ENCODE measurements at places on chromosomes 7 and 10.
A peak's percentile ranks its signal among the peaks of the same experiment; 100 is the strongest.

DNA sequence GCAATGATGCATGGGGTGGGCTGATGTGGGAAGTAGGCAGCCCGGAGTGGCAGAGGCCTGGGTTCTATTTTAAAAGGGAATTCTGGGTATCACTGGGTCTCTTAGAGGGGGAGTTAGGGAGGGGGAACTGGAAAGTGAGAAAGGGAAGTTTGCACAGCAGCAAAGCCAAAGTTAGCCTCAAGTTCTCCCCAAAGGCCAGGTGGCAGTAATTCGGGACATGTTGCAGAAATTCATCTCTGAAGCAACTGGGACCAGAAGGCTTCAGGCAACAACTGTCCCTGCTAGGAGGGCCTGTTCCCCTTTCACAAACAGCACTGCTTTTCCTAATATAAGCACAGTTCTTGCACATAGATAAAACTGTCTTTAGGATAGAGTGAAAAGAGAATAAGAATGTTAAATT, 67.4 kb downstream of the NOD1 start:
- no peak for DNase-seq

GRCh38 chr10:126504063-126504760, 115.9 kb upstream of the ADAM12 start:
- peak; percentile 15 for DNase-seq

DNA sequence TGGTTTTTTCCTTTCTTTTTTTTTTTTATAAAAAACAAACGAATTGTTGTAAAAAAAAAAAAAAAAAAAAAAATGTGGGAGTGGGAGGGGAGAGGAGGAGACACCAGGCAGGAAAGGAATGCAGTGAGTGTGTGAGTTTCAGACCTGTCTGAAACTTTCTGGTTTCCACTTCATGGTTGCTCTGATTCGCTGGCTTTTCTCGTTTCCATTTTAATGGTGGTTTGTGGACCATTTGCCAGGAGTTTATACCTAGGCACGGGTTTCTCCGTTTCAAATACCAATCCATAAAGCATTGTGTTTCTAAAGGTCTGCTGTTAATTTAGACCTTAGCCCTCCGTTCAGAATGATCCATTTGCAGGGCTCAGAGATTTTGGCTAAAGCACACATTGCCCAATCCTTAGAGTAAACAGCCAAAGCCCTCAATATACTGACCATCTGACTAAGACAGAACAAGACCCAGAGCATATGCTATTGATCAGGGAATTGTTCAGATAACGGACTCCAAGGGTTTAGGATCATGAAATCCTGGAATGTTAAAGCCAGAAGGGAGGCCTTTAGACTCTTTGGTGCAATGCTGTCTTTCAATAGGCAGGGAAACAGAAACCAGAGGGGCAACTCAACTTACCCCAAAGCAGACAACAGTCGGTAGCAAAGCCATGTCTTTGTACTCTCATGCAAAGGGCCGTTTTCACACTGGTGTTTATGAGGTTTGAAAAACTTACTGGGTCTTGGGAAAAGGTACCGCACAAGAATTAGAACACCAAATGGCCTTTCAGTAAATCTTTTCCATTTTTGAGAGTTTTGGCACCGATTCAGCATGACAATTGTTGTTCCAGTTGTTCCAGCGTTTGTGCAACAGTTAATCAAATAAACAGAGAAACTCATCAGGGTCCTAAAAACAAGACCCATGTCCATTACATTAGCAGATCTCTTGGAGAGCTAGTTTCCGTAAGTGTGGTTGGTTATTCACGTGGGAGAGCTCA, 94.3 kb upstream of the AGBL3 start:
- DNase-seq, result no peak

DNA sequence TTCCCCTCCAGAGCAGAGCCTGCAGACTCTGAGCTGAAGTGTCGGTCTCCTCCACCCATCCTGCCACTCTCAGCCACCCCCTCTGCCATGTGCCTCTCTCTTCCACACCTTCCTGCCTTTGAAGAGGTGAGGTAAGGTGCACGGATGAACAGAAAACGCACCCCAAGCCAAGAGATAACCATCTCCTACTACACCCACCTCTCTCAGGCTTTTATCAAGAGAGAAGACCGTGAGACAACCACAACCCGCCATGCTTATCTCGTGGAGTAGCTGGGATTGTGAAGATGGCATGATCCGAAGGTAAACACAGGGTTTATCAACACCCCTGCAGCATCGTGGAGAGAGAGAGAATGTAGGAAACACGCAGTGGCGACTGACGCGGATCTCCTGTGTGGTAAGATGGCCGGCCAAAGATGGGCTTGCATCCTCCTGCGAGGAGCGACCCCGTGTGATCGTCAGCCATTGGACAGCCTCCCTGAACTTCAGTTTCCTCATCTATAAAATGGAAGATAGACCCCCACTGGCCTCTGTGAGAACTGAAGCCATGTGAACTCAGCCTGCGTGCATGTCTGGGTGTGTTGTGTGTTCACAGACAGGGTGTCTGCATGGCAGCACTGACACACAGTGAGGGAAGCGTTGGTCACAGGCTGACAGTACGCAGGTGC, 219.0 kb downstream of the DIP2C start:
- DNase-seq, result no peak

DNA sequence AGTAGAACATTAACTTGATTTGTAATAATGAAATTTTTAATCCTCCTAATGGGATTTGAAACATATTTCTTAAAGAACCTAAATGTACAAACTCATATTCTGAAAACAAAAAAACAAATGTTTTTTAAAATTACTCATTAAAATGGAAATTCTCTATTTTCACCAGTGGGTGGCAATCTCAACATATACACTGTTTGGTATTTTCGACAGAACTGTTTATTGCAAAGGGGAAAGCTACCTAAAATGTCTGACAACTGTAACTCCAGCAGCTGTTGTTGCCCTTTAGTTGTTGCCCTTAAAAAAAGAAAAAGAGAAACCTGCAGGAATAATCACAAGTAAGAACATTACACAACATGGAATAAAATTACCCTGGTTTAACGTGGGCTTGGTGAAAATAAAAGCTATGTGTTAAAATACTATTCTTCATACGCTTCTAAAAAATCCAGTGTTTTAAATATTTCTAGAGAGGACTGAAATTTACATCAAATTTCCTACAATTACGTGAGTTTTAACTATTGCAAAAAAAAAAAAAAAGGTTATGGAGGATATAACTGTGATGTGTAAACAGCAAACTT, 54.5 kb downstream of the COL1A2 start:
- no peak for DNase-seq

GRCh38 chr7:27167916-27168264, 2.6 kb upstream of the HOXA9 start:
- DNase-seq, result no peak

- no peak for DNase-seq
Measured at GRCh38 chr7:157482025-157482424, 145.2 kb downstream of the DNAJB6 start.

- no peak for DNase-seq
Measured at GRCh38 chr7:70693321-70693685, 438.6 kb upstream of the GALNT17 start.

GRCh38 chr10:63456437-63457210, 9.2 kb downstream of the JMJD1C start:
- DNase-seq, result no peak

GRCh38 chr7:88599528-88599927, 160.0 kb upstream of the ZNF804B start:
- DNase-seq, result no peak

DNA sequence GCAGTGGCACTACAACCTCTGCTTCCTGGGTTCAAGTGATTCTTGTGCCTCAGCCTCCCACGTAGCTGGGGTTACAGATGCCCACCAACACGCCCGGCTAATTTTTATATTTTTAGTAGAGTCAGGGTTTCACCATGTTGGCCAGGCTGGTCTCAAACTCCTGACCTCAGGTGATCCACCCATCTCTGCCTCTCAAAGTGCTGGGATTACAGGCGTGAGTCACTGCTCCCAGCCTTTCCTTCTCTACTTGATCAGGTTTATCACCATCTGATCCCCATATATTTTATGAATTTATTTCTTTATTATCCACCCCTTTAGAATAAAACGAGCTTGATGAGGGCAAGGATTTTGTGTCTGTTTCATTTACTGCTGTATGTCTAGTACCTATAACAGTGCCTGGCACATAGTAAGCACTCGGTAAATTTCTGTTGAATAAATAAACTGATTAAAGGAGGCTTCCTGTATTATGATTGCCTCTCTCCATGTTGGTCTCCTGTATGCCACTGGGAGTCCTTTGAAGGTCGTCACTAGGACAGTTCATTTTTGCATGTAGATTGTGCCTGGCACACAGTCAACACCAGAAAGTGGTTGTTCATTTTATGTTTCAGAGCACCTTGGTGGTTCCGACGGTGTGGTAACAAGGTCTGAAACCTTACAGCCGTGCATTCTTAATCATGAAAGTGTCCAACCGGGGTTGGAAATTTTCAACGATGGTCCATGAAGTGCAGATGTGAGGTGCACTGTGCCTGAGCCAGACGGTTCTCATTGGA, 9.6 kb upstream of the EIF3A start:
- no peak for DNase-seq

DNA sequence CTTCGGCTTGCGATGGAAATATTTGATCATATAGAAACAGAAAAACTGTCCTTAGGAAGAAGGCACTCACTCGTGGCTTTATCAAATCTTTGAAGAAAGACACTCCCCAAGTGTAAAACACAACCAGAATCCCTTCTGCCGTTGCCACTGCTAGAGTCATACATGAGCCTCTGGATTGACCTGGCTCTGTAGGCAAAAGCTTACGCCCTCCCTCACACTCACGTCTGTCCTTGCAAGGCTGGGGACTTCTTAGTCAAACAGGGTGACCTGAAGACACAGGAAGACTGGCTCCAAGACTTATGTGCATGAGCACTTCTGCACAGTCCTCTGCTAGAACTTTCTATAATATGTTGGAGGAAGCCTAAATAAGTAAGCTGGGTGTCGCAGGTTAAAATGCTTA, 135.4 kb upstream of the MDFIC start:
- DNase-seq, result no peak

DNA sequence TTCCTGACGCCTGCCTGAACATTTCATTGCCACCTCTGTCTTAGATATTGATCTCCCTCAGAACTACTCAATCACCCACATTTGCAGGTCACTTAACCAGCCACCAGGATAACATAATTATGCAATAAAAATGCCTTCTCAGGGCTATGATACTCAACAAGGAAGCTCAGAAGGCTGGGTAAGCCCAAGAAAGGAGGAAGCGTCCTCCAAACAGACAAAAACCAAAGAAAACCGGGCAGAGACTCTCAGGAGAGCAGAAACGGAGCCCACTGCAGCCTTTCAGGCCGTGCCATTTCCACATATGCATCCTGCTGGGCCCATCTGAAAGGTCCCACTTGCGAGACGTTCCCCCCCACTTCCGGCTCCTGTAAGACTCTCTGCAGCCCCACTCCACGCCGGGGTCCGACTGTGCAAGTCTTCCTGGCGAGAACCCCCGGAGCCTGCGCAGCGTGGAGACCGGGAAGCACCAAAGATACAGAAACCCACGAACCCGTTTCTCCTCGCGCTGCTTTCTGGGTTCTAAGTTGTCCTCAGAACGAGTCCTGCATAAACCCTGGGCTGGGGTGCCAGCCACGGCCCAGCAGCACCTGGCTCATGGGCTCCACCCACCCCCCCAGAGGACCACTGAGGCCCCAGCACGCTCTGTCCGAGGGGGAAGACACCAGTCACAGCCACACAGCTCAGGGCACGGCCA, 83.7 kb downstream of the DIP2C start:
- no peak for DNase-seq

DNA sequence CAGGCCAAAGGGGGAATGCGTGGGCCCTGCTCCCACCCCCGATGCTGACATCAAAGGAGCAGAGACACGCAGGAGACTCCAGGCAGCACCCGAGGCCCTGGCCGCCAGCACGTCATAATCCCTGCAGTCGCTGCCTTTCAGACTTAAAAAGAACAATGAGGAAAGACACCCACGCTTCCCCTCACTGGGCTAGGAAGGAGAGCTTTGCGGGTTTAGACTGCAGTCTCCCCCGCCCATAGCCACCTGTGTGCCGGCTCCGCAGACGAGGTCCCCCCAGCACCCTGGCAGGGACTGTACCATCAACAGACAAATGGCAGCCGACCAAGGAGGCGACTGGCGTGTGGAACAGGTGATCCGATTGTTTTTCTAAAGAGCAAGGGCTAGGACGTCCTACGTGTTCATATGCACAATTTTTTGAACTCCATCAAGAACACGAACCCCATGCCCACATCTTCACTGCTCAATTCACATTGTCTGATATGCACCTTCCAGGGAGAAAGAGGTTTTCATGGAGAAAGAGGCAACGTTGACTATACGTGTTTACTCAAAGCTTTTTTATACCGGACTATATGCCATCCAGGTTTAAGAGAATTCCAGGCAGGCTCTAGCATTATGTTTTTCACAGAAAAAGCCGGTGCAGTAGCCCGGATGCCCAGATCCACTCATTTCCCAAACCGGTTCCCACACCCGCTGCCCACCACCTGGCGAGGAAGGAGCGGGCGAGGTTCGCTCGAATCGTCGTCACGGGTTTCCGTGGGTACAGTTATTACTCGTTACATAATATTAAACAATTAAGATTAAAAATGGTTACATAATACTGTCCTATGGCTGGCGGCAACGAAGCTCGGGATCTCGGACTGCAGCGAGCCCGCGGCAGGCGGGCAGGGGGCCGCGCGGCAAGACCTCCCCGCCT, 1.1 kb downstream of the GRB10 start:
- no peak for DNase-seq

DNA sequence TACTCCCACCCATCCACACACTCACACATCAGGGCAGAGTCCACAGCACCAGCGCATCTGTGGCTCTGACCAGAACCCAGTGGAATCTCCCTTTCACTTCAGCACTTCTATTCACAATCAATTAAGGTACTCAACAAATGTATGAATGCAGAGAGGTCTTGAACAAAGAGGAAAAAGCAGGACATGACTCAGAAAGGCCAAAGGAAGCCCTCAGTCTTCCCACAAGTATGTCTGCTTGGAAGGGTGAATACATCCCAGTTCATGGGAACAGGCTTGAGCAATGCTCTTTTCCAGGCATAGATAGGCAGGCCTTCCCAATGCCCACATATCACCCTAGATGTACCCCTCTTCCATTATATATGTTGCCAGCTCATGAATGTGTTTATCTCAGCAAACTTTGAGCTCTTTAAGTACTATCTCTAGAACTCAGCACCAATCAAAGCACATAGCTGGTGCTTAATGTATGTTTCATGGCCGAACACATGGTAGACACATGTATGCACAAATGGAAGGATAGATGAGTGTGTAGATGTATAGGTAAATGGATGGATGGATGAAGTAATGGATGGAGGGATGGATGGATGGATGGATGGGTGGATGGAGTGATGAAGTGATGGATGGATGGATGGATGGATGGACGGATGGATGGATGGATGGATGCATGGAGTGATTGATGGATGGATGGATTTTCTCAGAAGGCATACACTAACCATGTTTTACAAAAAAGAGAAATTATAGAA, 507.6 kb downstream of the GRID1 start:
- no peak for DNase-seq

GRCh38 chr10:29084681-29085307, 204.1 kb upstream of the LYZL1 start:
- no peak for DNase-seq

GRCh38 chr10:103202319-103202718, 9.2 kb upstream of the NT5C2 start:
- DNase-seq, result no peak

Data from Panc1 (cell line).